ENCODE measurements at places on chromosomes 3 and 15.

GRCh38 chr3:126320517-126321293 lies 36.5 kb downstream of the KLF15 start:
- DNase-seq = no peak

- DNase-seq = no peak
Observed at GRCh38 chr15:35522061-35522460, 23.9 kb downstream of the DPH6 start.

GRCh38 chr15:97502038-97502437 lies 458.5 kb upstream of the ARRDC4 start:
- no peak for DNase-seq

GRCh38 chr15:58473724-58474123 lies 41.9 kb downstream of the LIPC start:
- DNase-seq = no peak

DNA sequence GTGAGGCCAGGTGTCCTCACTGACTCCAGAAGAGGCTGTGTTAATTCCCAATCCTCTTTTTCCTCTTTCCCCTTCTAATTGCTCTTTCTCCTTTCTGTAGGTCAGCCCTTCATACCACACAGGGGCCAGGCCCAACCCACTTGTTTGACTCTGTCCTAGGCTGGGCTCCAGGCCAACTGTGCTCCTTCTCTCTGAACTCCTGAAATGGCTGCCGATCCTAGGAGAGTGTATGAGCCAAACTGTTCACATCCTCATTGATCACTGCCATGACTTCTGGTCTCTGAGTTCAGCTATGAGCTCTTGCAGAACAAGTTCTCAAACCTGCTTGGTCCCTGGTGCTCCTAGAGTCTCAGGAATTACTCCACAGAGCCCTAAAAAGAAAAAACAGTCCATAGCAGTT lies 145.1 kb downstream of the VGLL4 start:
- DNase-seq = peak; percentile 22

GRCh38 chr3:82202269-82202668 lies 440.8 kb upstream of the GBE1 start:
- no peak for DNase-seq

DNA sequence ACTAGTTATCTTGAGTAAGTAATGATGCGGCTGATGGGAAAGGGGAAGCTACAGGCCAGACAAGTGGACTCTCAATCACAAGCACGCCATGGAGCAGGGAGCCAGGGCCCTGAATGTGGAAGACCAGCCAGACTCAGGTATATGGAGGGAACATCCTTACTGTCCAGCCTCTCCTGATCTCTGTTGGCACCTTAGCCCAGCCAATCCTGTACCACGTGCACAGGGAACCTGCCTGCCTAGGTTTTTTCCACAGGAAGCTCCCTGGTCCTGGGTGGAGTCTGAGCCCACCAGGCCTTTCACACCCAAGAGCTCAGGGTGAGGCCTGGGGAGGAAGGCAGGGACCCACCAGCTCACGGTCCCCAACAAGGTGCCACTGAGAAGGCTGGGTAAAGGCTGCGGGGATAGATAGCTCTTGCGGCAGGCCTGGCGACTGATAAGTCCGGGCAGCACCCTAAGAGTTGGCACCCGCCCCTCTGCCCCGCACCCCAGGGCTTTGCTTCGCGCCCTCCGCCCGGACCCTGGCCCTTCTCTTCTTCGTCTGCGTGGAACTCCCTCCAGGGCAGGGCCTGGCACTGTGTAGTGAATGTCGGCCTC lies 933 bp upstream of the APEH start:
- no peak for DNase-seq

- DNase-seq = no peak
Observed at GRCh38 chr3:107981471-107982111, 109.2 kb downstream of the CD47 start.

- no peak for DNase-seq
Observed at GRCh38 chr3:128697341-128697740, 28.6 kb upstream of the RAB7A start.

GRCh38 chr15:90184786-90185704 lies 16.1 kb upstream of the SEMA4B start:
- DNase-seq = peak; percentile 86

DNA sequence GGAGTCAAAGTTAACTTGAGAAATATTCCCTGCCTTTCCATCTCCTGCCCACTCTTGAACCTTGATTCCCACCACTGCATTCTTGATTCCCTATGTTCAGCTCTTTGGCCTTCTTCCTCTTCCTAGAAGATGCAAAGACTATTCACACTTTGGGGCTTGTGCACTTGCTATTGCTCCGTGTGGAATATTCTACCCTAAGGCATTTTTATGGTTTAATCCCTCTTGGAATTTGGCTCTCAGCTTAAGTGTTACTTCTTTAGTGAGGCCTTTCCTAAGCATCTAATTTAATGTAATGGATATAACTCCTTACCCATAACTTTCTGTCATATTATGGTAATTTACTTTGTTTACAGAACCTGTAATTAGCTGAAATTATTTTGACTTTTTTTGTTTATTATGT lies 318.9 kb upstream of the COL8A1 start:
- DNase-seq = no peak

GRCh38 chr15:58378241-58379085 lies 53.3 kb upstream of the LIPC start:
- DNase-seq = no peak

DNA sequence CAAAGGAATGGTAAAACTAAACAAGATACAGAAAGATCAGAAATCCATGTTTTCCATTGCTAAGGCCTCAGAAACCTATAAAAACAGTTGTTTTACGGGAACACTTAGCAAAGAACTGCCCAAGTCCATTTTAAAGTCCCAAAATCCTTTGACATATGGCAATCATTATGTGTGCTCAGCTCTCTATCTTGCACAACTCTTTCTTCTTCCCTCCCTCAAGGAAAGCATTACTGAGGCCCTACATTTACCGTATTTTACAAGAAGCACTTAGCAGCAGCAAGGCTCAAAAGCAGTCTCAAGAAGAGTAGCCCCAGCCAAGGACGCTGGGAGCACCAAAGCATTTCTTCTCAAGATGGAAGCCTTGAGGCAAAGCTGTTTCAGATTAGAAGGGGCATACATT lies 169.6 kb upstream of the LRTM1 start:
- no peak for DNase-seq
